Esophagus muscularis mucosa (tissue), 4 donors: ENCODE measurements at places on chromosomes 6 and 20. TPM values are rescaled to one million over a fixed set of nuclear protein-coding genes. Genes with fewer than 3 reads are reported as not detected.

The DBNDD2 gene
- 119 TPM for total RNA-seq

The TCF21 gene
- 37.1 TPM for total RNA-seq

The DNAH8 gene
- total RNA-seq: not detected

The SASH1 gene
- total RNA-seq: 56.5 TPM

The CGA gene
- not detected for total RNA-seq
